ENCODE measurements at places on chromosomes 3 and 15.
A peak's percentile ranks its signal among the peaks of the same experiment; 100 is the strongest.

GRCh38 chr3:10533737-10534023 lies 28.3 kb upstream of the ATP2B2 start:
- no peak for DNase-seq

GRCh38 chr3:30352410-30353318 lies 253.7 kb upstream of the TGFBR2 start:
- DNase-seq, result no peak

- DNase-seq, result no peak
Observed at GRCh38 chr3:23932571-23932970, 12.5 kb upstream of the NR1D2 start.

DNA sequence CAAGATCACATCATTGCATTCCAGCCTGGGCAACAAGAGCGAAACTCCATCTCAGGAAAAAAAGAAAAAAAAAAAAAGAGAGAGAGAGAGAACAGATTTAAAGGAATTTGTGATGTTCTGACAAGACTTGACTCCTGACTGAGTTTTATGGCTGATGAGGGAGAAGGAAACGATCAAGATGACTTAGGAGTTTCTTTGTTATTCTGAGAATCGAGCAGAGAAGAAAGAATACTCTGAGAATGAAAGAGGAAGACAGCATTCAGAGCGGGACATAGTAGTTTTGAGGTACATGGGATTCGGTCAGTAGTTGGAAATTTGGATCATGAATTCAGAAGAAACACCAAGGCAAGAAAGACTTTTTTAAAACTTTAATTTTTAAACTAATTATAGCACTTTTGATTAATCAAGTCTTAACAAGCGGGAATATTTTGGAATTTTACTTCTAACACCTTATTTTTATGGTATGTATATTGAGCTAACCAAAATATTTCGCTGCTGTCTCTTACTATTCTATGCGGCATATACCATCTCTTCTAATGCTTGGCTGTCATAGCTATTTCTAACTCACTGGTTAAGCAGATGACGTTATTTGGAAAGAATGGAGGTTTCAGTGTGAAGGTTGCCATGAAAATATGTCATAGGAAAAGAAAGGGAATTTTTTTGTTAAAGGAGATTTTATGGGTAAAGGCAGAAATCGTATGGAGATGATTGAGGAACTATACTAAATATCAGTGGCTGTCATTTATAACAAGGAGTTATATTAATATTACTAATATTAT lies 644.1 kb downstream of the RBMS3 start:
- no peak for DNase-seq

GRCh38 chr3:151410891-151411559 lies 26.5 kb upstream of the P2RY12 start:
- peak; percentile 54 for DNase-seq

DNA sequence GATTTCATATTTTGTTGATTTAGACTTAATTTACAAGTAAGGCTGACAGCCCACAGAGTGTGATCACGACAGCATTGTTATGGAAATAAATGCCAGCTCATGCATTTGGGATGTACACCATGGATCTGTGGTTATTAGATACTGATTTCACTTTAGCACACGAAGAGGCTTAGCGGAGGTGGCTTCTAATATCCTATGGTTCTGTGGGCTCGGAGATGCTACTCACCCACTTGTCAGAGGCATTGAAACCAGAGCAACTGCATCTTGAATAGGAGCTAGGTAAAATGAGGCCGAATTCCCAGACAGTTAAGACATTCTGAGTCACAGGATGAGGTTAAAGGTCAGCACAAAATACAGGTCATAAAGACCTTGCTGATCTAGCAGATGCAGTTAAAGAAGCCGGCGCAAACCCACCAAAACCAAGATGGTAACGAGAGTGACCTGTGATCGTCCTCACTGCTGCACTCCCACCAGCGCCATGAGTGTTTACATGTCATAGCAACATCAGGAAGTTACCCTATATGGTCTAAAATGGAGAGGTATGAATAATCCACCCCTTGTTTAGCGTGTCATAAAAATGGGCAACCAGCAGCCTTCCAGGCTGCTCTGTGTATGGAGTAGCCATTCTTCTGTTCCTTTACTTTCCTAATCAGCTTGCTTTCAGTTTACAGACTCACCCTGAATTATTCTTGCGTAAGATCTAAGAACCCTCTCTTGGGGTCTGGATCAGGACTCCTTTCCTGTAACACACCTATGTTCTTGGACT lies 117.5 kb downstream of the PGPEP1L start:
- DNase-seq, result peak; percentile 80

- DNase-seq, result no peak
Observed at GRCh38 chr15:78168608-78169007, 19.4 kb downstream of the IDH3A start.

DNA sequence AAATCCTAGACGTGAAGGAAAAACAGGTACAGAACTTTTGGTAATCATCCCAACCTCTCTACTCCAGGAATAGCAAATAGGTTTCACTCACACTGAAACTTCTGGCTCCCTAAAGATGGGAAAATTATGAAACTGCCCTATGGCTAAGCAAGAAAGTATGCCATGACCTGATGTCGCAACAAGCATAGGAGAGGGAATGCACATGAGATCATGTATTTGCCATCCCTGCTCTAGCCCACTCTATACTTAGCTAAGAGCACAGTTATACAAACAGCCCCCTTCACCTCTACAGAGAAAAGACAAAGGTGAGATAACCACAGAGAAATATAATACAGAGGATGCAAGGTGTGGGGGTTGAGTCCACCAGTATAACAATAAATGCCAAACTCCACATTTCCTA lies 102.7 kb downstream of the TBC1D5 start:
- peak; percentile 94 for DNase-seq

GRCh38 chr15:95944193-95944592 lies 386.3 kb upstream of the NR2F2 start:
- DNase-seq, result no peak

DNA sequence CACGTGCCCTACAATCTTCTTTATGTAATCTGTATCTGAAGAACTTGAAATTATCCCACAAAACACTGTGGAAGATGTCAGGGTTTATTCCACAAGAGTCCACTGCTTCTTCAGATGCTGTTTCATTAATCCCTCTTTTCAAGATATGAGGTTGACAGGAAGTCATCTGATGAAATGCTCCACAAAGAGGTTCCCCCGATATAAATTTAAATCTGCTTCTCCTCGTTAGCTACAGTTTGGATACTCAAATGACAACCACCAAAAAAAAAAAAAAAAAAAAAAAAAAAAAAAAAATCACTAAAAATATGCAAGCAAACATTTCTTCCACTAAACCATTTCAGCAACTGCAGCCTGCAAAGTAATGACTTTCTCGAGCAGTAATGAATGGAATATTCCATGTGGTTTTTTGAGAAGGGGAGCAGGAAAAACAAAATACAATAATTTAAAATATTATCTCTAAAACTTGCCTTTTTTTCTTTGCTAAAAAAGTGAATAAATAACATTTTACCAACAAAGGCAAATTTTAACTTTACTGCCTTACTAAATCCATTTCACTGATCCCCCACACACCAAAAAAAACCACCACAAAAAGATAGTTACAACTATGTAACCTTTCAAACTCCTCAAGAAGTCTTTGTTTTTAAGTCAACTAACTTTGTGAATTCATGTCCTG lies 37.8 kb downstream of the DLG1 start:
- DNase-seq, result no peak

DNA sequence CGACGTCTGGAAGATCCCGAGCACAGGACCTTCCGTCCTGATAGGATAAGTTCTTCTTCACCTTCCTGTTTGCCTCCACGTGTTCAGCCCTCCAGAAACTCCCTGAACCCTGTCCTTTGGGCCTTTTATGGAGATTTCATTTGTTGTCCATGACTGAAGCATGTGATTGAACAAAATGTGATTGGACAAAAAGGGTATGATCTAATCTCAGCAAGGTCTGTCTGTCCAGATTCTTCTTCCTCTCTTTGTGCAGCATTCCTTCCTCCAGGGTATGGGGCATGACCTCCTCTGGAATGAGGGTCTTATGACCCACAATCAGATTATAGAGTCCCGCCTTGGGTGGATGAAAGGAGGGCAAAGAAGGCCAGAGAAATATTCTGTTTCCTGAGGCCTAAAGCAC lies at the start of gene CYP19A1:
CYP19A1 (minus strand) TSS at position 101 of the 400 bp plus-strand sequence. CDS start 95,684 bp downstream, outside the sequence.
- DNase-seq, result no peak

- no peak for DNase-seq
Observed at GRCh38 chr3:17573396-17573795, 169.0 kb downstream of the TBC1D5 start.

DNA sequence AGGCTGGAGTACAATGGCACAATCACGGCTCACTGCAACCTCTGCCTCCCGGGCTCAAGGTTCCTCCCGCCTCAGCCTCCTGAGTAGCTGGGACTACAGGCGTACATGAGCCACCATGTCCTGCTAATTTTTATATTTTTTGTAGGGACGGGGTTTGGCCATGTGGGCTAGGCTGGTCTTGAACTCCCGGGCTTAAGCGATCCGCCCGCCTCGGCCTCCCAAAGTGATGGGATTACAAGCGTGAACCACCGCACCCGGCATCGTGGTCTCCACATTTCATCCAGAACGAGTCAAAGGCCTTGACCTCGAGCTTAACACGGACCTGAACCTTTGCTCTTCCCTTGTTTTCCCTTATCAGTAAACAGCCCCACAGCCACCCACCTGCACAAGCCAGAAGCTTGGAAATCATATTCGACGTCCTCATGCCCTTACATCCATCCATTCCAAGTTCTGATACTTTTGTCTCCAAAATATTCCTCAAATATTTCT lies 1.4 kb upstream of the PTPN23 start:
- DNase-seq, result no peak

DNA sequence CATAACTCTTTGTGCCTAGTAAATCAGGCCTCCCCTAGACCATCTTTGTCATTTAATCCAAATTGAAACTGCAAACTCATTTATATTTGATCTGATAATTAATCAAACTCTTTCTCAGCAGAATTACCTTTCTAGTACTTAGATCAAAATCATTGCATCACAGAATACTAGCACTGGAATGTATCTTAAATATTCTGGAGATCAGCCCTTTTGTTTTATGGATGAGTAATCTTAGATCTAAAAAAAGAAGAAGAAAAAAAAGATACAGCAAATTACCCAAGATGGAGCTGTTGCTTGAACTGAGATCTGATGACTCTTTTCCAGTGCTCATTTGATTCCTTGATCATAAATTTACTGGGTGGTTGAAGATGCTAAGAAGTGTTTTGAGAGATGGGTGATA lies 47.9 kb downstream of the NAALADL2 start:
- peak; percentile 45 for DNase-seq

DNA sequence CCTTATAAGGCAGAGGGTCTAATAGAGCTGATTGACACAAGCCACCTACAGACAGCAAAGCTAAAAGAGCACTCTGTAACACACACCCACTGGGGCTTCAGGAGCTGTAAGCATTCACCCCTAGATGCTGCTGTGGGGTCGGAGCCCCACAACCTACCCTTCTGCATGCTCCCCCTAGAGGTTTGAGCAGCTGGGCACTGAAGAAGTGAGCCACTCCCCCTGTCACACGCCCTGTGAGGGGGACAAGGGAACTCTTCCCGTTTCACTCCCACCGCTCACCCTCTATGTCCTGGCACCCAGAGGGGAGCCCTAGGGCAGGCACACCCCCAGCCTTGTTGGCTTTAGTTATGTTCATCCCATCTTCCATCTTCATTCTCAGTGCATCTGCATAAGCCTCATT lies 9.4 kb upstream of the CSTA start:
- no peak for DNase-seq

DNA sequence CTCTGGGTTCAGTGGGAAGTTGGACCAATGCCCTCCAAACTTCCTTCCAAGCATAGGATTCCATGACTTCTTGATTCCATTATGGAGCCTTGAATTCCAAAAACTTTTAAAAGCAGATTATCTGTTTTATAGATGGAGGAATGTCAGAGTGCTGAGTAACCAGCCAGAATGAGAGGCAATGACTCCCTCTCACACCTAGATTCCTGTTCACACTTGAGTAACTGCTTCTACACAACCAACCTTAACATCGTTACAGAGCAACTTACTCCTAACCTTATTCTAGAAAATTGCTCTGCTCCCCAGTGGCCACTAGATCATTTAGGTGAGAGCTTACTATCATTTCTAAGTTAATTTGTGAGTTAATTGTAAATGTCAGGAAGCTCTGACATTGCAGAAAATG lies 24.2 kb upstream of the NR2F2 start:
- no peak for DNase-seq

DNA sequence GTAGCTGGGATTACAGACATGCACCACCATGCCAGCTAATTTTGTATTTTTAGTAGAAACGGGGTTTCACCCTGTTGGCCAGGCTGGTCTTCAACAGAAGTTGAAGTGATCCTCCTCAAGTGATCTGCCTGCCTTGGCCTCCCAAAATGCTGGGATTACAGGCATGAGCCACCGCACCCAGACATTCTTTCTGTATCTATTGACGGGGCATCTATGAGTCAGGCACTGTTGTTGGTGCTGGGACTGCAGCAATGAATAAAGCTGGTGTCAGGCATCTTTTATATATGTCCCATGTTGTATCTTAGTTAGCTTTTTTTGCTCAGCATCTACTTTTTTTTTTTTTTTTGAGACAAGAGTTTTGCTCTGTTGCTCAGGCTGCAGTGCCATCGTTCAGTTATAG lies 47.6 kb upstream of the ULK4 start:
- DNase-seq, result peak; percentile 17

- DNase-seq, result no peak
Observed at GRCh38 chr3:44039006-44039405, 202.7 kb upstream of the TOPAZ1 start.

GRCh38 chr3:30934208-30934550 lies 39.7 kb upstream of the GADL1 start:
- DNase-seq, result peak; percentile 71

- DNase-seq, result no peak
Observed at GRCh38 chr3:64151342-64151871, 73.9 kb downstream of the PRICKLE2 start.

DNA sequence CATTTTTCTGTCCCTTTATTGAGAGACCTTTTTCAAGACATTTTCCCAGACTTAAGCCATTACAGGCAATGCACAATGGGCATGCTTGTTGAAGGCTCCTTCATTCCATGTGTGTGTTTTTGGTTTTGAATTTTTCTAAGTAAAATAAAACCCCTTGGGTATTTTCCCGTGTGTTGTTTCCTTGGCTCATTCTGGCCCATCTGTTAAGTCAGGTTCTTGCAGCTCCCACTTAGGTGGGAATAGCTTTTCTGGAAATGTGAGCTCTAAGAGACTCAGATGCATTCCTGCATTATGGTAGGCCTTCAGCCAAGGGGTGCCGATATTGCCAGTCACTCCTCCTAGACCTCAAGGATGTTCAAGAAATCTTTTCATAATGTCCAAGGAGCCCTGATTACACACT lies 314.9 kb downstream of the CACNA2D3 start:
- DNase-seq, result no peak
